Occipital lobe (tissue), 3 donors: ENCODE measurements at places on chromosomes 11 and 22.

- no peak for DNase-seq
These were observed 4.0 kb downstream of the TECTA start for GRCh38 chr11:121105063-121105480.

- no peak for DNase-seq
These were observed 184.4 kb upstream of the NCAM1 start for GRCh38 chr11:112776834-112777233.

DNA sequence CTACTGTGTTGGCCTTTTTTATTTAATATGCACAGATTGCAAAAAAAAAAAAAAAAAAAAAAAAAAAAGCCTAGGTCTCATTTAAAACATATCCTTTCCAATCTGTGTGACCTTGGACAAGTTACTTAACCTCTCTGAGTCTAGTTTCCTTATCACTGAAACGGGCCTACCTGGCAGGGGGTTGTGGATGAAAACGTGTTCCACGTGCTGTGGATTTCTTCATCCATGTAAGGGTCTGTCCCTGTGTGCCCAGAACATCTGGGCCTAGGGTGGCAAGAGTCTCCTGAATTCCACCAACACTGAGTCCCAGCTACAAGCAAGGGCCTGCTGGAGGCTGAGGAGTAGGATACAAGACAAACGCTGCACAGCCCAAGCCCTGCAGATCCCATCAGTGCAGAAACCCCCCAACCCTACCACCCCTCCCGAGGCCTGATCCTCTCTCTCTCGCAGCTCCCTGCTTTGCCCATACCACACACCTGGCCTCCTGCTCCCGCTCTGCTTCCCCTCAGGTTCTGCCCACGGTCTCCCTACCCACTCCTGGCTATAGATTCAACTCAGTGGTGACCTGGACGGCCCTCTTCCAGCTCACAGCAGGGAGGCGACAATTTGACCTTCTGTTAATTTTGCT is 4.7 kb upstream of the GNAZ start:
- DNase-seq: no peak

GRCh38 chr11:44328138-44328660 is 18.3 kb upstream of the ALX4 start:
- DNase-seq: no peak
